ENCODE measurements at places on chromosomes 3 and 15.

DNA sequence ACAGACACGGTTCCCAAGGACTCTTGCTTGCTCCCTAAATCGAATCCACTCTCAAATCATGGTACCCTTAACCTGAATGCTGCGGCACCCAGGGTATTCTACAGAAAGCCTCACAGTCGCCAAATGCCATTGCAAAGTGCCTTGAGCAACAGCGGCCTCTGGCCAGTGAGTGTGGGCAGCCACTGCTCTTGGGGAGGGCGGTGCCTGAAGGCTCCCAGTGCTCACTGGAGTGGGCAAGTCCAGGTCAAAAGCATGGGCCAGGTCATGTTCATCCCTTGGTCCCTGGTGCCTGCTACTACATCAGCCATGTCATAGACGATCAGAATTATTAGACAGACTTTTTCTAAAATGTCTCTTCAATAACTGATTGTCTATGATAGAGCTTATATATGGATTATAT is 82.5 kb downstream of the ADAMTS17 start:
- no peak for DNase-seq

GRCh38 chr3:168864107-168865021 is 768.6 kb upstream of the GOLIM4 start:
- DNase-seq: no peak

GRCh38 chr15:87944691-87945090 is 311.8 kb downstream of the NTRK3 start:
- DNase-seq: no peak

DNA sequence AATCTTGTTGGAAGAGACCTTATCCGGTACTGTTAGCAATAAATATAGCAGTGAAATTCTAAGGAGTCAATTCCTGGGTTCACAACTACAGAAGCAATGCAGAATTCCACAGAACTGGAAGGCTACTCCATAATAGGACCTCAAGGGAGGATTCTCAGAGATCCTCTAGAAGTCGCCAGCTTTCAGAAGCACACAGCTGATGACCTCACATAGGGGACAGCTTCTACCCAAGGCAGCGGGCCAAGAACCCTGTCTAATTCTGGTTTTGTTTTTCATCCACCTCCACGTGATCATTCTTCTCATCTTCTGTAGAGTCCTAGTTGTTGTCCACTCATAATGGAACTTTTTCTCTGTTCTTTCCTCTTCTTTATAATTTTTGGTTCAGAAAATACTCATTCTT is 99.4 kb downstream of the ERC2 start:
- no peak for DNase-seq

Measured in fibroblast of mammary gland (primary cell).